Activated CD4-positive, alpha-beta T cell treated with anti-CD3 and anti-CD28 coated beads, Interleukin-10, Interleukin-2, amounts not matched to agents 100 ng/mL and 50 ng/mL, durations not matched to agents 16 hours and 8 hours (primary cell): ENCODE measurements at places on chromosomes 5 and 9.
A peak's percentile ranks its signal among the peaks of the same experiment; 100 is the strongest.

- DNase-seq = no peak
Measured at GRCh38 chr9:3497857-3498256, 27.9 kb downstream of the RFX3 start.

DNA sequence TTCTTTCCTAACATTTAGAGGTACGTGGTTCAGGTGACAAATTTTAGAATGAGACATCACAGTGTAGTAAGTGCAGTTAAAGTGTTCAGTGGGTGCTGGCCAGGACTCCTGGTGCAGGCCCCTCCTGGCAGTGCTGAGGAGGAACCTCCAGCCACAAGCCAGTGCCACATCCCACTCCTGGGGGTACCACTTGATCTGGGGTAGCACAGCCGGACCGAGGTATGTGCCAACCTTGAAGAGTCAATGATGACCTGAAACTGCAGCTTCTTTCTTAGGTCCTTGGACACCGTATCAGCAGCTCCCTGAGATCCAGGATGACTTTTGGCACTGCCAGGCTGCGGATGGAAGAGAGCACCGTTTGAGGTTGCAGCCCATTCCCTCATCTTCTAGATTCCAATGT is 310.4 kb upstream of the IRX4 start:
- DNase-seq = no peak

GRCh38 chr9:129027685-129028191 is 393 bp downstream of the SH3GLB2 start:
- DNase-seq = peak; percentile 76

DNA sequence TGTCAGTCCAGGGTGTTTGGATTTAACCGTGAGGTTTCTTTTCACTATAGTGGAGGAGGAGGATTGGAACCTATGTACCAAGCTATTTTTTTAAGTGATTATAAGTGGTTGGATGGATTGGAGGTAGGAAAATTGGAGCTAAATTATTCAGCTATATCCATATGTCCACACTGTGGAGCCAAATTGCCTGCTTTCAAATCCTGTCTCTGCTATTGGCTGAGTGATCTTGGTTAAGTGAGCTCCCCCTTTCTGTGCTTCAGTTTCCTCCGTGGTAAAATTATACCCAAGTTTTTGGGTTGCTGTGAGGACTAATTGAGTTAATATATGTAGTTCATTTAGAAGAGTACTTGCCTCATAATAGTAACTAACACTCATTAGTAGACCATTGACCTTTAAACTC is 2.5 kb downstream of the CENPP start:
- no peak for DNase-seq

DNA sequence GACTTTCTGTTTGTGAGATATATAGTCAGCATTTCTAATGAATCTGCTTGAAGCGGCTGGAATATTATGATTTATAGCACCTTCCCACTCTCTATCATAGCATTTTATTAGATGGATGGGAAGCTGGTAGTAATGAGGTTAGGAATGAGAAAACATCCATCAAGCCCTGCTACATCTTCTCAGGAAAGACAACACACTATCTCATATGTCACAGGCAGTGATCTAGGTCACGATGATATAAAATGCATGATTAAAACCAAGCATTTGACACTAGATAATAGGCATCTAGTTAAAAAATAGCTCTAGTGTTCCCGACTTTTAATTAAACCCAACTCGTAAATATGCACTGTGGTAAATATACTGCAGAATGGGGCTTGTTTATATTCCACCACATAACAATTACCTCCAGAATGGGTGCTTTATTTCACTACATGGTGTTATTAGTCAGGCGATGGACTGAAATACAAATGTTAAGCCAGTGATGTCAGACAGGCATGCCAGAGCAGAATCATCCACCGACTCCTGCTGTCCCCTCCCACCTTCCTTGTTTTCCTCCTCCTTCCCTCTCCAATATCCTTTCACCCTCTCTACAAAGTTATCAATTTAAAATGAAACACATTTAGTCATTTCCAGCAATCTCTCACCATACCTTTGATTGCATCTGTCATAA is 286.8 kb downstream of the SPATA31D1 start:
- no peak for DNase-seq

GRCh38 chr9:137308057-137308619 is 6.1 kb upstream of the NRARP start:
- DNase-seq = no peak

GRCh38 chr5:162274679-162275078 is 207.1 kb downstream of the GABRG2 start:
- DNase-seq = no peak

DNA sequence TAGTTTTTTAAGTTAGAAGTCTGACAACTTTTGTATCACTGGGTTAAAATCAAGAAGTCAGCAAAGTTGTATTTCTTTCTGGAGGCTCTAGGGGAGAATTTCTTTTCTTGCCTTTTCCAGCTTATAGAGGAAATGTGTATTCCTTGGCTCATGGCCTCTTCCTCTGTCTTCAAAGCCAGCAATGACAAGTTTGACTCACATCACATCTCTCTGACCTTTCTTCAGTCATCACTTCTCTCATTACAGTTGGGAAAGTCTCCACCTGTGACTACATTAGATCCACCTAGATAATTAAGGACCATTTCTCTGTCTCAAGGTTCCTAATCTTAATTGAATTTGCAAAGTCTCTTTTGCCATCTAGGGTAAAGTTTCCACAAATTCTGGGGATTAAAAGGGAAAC is 339.9 kb downstream of the TENT4A start:
- DNase-seq = no peak
